ENCODE measurements at places on chromosomes 16 and 17. TPM values are rescaled to one million over a fixed set of nuclear protein-coding genes. Genes with fewer than 3 reads are reported as not detected.

The TNFRSF17 gene
- polyA plus RNA-seq, result not detected

The ANKS4B gene
- polyA plus RNA-seq, result 6.9 TPM

DNA sequence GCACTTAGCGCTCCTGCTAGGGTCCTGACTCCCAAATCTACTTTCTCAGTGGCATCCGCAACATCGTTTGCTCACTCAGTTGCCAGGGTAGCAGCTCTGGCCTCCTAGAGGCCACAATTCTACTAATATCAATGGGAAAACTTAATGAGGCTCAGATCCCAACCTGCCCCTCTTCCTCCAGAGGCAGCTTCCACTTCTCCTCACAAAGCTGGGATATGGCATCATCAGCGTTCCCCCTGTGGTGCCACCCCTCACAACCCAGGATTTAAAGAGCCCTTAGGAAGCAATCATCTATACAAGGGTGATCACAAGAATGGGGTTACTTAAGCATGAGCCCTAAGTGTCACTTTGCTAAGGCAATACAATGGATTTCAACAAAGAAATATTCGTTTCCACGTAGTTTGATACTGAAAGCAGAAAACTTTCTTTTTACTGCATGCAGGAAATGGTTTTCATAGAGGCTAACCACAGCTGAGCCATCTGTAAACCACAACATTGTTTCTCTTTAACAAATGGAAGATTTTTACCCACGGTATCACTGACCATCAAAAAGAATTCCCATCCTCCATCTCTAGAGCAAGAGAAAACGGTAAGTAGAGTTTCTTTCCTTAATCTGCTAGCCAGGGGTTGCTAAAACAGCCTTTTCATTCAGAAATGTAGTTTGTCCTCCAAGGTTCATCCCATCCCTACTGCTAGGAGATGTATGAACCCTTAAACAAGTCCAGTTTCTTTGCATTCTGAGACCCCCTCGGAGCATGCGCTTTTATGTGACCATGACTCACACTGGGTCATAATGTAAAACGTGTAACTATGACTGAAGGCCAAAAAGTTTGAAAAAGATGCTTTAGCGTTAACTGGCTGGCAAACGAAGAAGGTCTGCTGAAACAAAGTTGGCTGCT is 68.3 kb upstream of the BCAR1 start:
- no peak for DNase-seq

DNA sequence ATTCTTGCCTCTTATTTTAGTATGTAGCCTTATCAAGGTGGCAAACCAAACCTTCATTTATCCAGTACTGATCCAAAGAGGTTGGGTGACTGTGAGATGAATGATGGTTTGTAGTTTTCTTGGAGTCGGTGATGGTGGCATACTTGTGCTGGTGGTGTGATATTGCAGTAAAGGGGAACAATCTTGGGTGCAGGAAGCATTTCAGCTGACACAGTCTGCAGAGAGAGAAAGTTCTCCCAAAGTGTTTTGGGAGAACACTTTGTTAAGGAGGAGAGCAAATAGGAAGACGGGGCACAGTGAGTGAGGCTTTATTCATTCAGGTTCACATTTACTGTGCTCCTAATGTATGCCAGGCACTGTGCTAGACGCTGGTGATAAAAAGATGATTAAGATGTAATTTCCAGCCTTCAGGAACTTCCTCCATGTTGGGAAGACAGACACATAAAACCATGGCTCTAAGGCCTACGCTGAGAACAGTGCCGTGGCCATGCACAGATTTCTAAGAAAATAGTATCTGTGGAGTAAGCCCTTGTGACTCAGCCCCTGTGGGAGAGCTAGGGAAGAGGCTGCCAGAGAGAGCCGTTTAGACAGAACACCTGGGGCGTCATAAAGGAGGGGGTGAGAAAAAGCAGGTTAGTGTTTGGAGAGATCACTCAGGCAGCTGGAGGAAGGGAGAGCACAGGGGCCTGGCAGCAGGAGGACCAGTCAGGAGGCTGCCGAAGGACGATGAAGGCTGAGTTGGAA is 13.8 kb downstream of the HEATR3 start:
- no peak for DNase-seq

GRCh38 chr17:50585891-50586290 is 25.4 kb downstream of the CACNA1G start:
- DNase-seq, result no peak

Data from aorta (tissue), 5 donors.